ENCODE measurements at places on chromosomes 6 and 20.

DNA sequence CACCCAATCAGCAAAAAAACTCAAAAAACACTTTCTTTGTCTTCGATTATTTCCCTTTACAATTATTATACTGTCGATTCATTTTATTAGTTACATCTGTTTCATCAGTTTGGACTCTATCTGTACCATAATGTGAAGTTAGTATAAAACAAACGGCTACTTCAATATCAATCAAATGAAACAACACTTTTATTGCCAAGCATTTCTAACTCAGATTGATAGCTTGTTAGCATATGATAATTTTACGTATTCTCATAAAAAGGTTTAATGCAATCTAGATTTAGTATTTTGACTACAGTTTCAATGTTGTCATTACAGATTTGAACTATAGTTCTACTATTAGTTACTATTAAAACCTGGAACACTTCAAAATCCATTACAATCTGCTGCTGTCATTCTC lies 149.3 kb downstream of the PTPRK start:
- no peak for DNase-seq

DNA sequence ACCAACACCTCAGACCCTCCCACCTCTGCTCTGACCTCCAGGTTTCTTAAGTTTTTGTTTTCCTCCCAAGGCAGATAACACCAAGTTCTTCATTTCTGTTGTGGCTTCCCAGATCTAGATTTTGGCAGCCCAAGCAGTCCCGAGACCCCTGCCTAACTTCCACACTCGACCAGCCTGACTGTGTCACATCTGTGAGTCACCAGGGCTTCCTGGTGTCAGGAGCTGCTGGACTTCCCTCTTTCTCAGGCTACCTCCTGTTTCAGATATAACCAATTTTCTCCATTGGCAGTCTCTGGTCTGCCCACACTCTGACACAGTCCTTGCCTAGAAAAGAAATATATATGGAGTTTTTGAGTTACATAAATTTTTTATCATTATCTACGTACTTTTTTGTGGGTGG lies 46.1 kb upstream of the CCN6 start:
- no peak for DNase-seq

DNA sequence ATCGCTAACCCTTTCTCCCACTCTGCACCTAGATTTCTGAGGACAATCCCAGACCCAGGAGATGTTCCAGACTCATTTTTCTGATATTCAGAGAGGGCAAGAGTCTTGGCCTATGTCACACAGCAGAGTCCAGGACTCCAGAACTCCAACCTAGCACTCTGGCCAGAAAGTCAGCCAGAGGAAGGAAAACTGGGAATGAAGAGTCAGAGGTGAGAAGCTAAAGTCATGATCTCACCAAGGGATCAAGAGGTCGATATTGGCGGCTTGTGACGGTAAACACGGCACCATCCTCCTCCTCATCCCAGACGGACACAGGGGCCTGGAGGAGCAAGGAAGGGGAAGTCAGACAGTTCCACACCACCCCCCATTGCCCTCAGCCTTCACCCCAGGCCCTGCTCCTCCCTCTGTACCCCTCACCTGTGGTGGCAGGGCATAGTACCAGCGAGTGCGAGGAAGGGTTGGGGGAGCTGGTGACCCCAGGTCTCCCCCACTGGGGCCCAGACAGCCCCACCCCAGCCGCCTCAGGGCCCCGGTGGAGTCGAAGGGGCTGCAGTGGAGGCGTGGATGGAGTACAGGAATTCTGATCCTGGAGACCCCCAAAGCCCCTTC lies 1.8 kb downstream of the RGL2 start:
- DNase-seq = no peak

DNA sequence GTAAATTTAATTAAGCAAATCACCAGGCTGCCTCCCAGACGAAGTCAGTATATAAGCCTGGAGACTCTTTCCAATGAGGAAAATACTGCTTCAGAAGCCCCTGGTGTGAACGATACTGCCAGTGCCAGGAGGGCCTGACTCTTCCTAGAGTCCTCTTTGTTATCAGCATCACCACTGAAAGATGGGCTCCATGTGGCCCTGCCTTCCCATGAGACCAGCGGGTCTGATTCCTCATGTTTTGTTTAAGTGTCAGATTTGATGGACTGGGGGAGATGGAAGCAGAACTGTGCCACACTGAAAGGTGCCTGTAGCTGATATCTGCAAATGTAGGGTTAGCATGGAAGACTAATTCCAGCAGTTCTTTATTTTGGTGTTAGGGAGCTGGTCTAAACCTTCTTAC lies 7.9 kb downstream of the NQO2 start:
- no peak for DNase-seq

DNA sequence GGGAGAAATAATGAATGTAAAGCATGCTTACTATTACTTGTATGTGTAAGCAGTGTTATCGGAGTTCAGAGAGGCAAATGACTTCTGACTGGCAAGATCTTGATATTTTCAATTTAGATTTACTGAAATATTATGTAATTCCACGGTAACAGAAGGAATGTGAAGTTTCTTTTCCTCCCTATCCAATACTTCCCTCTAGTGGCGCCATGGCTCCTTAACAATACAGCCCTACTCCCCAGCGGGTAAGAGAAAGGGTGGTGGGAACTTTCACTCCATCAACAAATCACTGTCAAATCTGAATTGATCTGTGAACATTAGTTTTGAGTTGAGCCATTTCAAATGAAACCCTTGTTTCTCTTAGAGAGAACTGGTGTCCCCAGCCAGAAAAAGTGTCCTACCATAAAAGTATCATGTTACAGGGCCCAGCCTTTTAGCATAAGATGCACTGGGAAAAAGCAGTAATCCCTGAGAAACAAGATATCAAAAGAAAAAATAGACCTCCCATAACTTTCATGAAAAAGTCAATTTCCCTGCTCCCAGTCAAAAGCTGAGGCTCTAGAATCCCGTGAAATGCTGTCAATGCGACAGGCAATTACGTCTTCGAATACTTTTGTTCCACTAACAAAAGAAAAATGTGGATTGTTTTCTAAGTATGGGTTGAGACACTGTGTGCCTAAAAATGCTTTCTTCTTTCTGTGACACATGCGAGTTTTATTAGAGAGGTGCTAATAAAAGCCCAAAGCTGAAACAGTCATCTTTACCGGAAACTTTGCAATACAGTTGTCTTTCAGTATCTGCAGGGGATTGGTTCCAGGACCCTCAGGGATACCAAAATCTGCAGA lies 12.9 kb downstream of the COX7A2 start:
- DNase-seq = no peak

DNA sequence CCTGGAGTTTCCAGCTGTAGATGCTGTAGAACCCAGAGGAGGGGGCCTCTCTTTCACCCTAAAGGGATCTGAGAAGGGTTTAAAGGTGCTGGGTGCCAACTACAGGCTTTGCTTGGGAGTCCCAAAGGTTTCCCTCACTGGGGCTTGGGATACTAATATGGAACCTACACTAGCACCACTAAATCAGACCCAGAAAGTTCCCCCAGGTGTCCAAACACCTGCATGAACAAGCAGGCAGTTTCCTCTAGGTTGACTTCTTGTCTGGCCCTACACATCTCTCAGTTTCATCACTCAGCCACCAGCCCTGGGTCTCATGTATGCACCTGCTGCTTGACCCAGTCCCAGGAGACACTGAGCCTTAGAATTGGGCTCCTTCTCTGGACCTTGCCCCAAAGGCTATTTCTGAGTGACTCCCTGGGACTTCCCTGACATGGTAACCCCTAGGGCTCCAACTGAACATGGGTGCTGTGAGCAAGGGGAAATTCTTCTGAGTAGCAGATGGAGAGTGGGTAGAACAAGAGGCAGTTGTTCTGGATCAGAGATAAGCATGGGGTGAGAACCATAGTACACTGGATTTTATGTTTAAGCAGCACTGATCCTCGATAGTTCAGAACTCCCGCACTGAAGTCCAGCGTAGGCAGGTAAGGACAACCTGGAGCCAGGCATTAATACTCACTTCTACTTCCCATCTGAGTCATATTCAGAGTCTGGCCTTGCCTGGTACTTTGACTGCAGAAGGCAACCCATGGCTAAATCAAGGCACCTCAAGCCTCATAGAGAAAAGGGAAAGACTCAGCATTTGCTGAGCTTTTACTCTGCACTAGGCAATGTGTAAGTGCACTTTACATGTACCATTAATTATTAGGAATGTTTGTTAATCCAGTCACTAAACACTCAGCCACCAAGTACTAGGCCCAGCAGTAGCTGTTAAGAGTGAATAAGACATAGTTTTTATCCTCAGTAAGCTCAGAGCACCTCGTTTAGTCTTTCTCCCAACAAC lies 16.8 kb downstream of the BCL2L1 start:
- DNase-seq = no peak

DNA sequence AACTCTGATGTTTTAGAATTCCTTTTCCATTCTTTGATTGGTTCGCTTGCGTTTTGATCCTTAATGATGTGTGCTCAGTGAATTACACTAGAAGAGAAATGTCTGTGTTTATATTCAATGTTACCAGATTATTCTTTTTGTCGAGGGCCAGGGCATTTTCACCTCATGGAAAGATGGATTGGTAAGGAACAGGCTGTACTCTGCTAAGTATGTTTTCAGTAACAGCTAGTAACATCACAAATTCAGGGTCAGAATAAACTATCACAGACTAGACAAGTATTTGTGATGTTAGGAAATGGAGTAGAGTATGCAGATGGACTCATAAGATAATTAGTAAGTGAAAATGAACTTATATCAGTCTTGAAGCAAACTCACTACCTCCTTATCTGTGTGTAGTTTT lies 235.6 kb downstream of the SOX4 start:
- no peak for DNase-seq

DNA sequence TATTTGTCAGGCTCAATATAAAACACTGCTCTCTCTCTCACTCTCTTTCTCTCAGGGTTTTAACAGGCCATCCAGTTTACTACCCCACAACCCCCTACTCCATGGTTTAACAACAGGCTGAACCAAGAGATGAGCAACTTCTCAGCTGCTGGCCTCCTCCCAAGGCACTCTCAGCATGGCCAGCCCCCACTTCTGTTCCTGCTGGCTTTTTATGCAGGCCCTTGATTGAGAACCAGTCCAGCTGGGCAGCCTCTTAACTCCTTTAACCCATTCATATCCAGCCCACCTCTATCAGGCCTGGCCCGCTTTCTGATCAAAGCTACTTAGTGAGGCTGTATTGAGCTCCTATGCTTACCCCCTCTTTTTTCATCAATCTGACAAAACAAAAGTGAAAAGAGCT lies 346.8 kb upstream of the POU3F2 start:
- DNase-seq = no peak

GRCh38 chr20:49700411-49701185 lies 13.1 kb downstream of the B4GALT5 start:
- DNase-seq = no peak

GRCh38 chr6:106383573-106383972 lies 23.1 kb downstream of the CRYBG1 start:
- DNase-seq = no peak

- DNase-seq = no peak
Measured at GRCh38 chr6:170210651-170211403, 80.1 kb downstream of the DLL1 start.
